Bronchial epithelial cell (primary cell): ENCODE measurements at places on chromosomes 3 and 15.

GRCh38 chr3:155941354-155941753 is 70.9 kb downstream of the GMPS start:
- DNase-seq = no peak

DNA sequence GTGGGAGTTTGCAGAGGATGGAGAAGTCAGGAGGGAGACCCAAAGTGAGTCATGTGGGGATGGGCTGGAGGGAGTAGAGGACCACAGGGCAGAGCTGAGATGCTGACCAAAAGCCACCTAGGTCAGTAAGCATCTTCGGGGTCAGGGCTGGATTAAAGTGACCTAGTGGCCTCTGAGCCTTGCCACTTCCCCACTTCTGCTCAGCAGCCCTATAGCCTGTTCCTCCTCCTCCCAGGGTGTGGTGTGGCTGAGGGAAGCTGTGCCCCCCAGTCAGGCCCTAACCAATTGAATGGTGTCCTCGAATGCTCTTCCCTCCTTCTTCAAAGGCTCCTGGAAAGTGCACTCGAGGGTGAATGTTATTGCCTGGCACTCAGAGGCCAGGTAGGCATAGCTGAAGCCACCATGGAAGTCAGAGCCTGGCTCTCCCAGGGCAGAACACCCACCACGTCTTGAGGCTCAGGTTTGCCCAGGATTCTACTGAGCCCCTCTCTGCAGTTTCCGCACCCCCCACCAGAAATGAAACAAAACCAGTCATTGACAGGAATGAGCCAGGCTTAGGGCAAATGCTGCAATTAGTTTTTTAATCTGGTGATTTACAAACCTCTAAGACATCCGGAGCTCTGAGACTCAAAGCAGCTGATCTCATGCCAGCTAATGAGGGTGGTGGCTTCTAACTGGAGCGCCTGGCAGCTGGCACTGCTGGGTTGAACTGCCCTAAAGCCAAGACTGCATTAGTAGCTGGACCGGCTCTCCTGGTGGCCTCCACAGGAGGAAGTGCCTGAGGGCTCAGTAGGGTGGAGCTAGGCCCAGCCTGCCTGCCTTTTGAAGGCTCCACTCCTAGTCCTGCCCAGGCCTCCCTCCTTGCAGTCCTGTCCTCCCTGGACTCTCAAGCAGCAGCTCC is 26.0 kb upstream of the VIPR1 start:
- DNase-seq = peak; percentile 84

DNA sequence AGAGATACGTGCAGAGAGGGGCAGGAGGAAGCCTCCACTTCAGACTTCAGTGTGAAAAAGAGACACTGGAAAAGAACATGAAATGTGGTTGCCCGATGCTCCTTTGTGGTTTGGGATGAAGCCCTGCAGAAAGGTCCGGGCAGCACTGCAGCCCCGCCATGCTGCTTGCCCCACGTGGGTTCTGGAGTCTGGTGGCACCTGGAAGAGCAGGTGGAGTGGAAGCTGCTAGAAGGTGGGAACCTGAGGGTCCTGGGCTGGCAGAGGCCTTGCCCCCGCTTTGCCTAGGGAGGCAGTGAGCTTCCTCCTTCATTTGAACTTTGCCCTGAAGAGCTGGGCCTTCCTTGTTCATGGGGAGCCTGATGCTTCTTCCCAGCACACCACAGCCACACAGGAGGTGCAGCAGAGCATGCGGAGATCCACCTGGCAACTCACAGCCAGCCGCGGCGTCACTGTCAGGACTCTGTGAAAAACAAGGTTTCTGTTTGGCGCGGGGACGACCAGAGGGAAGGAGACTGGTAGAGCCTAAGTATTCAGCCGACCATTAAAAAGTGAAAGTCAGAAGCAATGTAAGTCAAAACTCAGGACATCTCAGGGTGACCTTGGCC is 59.0 kb downstream of the APBA2 start:
- DNase-seq = no peak

GRCh38 chr15:46322753-46323152 is 687.9 kb downstream of the SQOR start:
- no peak for DNase-seq

DNA sequence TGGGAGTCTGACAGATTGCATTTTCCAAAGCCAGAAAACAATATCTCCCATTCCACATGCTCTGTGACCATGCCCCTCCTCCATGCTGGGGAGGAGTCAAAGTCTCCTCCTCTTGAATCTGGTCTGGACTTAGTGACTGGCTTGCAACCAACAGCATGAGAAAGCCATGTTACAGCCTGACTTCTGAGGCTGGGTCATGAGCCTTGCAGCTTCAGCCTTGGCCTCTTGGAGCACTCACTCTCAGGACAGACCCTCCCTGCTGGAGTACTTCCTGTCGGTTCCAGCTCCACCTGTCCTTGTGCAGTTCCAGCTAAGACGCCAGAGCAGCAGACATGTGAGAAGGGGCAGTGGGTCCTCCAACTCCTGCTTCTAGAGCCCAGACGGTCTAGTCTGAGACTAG is 49.7 kb upstream of the RBSN start:
- peak; percentile 35 for DNase-seq

DNA sequence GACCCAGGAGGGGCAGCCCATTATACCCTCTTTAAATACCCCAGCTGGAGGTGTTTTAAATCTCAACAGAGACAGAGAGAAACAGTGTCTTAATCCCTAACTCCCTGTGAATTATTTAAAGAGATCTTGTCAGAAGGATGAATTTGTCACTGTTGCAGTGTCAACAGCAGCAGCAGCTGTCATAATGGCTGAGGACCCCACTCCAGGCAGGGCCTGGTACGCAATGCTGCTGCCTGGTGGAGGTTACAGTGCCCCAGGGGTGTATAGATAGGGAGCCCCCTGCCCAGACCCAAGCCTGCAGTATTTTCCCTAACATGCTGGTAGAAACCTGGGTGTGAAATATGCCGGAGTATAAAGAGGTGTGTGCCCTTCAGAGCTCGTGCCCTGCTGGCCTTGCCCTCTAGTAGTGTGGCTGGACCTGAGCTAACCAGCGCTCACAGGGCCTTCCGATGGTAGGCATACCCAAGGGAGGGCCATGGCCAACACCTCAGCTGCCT is 143.0 kb downstream of the EPHB1 start:
- no peak for DNase-seq

GRCh38 chr3:116140100-116140689 is 305.1 kb downstream of the LSAMP start:
- DNase-seq = peak; percentile 46

- no peak for DNase-seq
Observed at GRCh38 chr15:70258369-70259027, 160.8 kb upstream of the TLE3 start.

- peak; percentile 91 for DNase-seq
Observed at GRCh38 chr15:98668566-98669308, 20.4 kb downstream of the IGF1R start.
